Tibial nerve (tissue), 4 donors: ENCODE measurements at places on chromosomes 11 and 22.
A peak's percentile ranks its signal among the peaks of the same experiment; 100 is the strongest.

- no peak for DNase-seq
These were observed 69.3 kb downstream of the SHANK2 start for GRCh38 chr11:71182791-71183677.

GRCh38 chr11:132471466-132471865, 1060.8 kb downstream of the OPCML start:
- no peak for DNase-seq

DNA sequence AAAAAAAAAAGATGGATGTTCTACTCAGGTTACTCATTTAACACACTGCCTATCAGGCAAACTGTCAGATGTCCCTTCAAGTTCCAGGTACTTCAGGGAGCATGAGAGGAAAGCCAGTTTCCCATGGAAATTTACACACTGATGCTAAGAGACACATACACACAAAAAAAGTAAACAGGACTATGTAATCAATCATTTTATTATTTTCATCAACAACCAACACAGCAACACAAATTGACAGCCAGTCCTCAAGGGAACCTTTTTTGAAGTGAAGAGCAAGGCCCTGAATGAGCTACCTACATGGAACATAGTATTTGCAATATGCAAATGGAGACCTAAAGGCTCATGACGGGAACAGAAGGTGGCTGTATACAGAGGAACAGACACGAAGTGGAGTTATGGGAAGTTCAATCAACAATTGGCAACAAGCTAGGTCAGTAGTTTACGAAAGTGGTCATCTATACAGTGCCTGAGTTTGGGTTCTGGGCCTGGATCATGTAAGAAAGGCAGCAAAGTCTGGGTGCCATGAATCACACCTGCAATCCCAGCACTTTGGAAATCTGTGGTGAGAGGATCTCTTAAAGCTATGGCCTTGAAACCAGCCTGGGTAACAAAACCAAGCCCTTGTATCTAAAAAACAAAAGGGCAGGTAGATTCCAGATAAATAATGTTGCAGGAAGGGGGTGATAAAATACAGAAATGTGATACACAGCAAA, 12.6 kb upstream of the WDR74 start:
- DNase-seq = no peak

DNA sequence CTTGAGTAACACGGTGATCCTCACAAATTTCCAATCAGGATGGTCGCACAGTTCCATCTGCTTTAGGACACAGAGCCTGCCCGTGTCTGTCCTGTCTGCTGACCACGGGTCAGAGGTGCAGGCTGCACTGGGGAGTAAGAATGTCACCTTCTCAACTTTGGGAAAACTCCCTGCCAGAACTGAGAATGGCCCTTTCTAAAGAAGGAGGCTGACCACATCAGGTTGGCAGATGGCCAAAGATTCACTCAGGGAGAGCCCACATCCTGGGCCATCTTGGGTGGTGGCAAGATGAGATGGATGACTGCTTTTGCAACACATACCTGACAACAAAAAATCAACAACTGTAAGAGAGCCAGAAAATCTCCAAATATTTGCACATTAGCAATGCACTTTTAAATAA, 101.9 kb downstream of the IGLL1 start:
- no peak for DNase-seq

GRCh38 chr11:134637091-134638015, 225.3 kb upstream of the B3GAT1 start:
- DNase-seq = no peak

DNA sequence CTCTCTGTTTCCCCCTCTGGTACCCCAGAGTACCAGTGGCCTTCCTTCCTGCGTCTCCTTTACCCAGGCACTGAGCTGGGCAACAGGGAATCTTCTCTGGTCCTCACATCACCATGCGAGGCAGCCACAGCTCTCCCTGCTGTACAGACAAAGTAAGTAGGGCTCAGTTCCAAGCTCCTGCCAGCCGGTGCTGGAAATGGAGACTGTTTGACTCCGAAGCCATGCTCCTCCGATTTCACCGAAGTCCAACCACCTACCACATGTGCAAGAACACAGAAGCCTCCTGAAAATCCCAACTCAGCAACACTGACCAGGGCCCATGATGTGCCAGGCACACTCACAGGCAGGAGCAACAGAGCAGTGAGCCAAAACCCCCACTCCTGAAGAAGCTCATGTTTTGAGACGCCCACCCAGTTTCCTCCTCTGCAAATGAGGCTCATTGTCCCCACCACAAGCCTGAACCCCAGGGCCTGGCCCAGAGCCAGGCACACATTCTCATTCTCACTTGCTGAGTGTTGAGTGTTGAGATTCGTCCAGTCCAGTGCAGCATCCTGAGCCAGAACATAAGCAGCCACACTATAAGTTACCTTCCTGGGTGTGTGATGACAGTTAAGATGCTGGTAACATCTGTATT, 156.0 kb downstream of the MPPED1 start:
- no peak for DNase-seq

DNA sequence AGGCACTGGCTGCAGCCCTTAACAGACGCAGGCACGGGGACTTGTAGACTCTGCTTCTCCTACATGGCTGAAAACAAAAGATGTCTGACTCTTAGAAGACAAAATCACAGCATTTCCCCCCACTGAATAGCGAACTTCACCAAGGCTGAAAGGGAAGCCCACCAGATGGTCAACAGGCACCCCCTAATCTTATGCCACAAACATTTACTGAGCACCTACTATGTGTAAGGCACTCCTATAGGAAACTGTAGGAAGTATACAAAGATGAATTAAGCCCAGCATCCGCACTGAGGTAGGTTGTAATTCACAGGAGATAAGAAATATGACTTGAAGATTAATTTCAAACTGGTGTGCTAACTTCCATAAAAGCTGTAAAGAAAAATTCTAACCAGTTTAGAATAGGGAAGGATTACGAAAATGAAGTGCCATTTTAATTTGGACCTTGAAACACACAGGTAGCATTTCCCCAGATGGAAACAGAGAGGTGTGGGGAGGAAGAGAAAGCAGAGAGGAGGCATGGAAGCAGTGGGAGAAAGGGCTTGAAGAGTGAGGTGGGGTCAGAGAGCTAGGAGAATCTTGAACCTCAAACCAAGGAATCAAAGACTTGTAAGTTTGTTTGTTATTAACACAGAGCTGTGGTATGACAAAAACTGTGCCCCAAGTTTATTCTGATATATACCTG, 38.1 kb downstream of the NUMA1 start:
- DNase-seq = no peak

DNA sequence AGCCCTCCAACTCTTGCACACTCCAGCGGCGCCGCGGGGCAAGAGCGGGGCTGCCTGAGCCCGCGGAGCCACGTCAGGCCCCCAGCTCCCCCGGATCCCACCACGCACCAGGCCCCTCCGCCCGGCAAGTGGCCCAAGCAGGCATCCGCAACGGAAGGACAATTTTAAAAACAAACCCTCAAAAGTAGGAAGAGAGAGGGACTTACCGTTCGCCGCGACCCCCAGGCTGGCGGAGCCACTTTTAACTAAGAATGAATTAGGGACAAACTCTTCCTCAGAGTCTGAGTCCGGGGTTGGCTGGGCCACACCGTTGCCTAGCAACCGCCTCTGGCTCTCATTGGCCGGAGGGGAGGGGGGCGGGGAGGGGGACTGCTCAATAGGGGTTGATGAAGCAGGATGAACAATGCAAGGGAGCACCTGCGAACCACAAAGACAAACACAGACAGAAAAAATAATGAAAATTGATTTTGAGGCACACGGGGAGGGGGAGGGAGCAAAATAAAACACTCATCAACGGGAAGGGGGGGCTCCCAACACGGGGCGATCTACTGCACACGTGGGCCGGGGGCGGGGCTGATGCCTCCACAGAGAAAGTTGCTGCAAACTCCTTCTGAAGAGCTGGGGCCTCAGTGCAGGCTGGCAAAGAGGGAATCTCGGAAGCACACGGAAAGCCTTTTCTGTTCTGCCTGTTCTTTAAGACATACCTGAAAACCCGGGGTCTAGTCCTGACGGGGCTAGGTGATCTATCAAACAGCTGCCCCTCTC, 387.5 kb upstream of the NARS2 start:
- DNase-seq = no peak

DNA sequence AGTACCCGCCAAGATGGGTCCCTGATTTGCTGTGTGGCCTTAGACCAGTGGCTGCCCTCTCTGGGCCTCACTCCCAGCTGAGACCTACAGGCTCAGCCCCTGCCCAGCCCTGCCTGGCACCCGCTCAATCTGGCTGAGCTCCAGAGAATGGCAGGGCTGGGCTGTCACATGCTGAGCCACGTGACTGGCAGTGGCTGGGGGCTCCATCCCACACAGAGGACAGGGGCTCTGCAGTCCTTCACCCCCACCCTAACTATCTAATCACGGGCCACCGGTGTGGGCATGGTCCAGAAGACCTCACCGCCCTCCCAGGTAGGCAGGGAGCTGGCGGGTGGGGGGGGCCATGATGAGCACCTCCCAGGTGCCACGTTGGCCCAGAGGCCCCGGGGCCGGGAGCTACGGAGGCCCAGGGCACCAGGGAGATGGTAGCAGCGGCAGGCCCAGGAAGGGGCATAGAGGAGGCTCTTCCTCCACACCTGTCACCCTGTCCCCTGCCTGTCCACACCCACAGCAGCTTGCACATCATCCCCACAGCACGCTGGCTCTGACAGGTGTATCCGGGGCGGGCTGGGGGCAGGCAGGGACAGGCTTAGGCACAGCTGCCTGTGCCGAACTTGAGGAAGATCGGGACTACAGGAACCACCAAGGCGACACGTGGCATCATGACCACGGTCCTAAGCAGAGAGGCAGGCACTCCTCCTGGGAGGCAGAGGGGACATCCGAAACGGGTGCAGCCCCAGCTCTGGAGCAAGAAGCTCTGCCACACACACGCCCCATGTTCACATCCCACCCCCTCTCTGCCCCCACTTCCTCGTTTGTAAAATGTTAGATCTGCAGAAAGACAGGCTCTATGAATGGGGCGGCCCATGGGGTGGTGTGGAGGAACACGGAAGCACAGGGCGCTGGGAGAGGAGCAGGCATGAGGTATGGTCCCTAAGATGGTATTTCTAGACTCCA, 1.5 kb upstream of the ALDH3B1 start:
- DNase-seq = no peak

GRCh38 chr11:83004746-83005556, 66.7 kb downstream of the RAB30 start:
- no peak for DNase-seq

- no peak for DNase-seq
These were observed 282.8 kb downstream of the NTM start for GRCh38 chr11:131653260-131653659.

- DNase-seq = no peak
These were observed 107.3 kb downstream of the RPS6KA4 start for GRCh38 chr11:64466115-64466718.

DNA sequence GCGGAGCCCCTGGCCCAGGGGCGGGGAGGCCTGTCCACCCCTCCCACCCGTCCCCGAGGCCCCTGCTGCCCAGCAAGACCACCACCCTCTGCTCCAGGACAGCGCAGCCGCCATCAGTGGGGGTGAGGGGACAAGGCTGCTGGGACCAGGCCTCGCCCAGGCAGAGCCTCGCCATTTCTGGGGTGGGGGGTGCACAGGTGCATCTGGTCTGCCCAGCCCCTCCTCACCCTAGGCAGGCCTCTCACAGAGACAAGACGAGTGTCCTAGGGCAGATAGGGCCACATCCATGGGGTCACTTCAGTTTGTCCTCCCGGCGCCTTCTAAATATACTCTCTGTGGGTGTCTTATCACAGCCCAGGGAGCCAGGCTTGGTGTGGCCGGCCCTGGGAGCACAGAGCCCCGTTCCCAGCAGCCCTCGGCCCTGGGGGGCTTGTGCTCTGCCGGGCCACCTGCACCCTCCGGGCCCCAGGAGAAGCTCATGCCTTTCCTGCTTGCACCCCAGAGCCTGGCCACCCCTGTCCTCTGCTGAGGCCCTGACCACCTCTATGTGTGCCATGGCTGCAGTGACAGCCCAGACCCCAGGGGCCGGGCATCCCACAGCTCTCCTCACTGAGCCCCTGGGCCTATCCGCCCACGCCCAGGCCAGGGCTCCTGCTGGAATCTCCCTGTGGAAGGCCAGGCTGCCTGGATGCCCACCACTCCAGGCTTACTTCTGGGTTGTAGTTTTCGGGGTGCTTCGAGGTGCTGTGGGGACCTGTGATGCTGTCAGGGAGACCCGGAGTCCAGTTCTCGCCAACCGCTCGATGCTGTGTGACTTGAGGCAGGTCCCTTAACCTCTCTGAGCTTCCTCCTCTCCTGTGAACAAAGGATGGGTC, 70.8 kb downstream of the KCNQ1 start:
- no peak for DNase-seq

DNA sequence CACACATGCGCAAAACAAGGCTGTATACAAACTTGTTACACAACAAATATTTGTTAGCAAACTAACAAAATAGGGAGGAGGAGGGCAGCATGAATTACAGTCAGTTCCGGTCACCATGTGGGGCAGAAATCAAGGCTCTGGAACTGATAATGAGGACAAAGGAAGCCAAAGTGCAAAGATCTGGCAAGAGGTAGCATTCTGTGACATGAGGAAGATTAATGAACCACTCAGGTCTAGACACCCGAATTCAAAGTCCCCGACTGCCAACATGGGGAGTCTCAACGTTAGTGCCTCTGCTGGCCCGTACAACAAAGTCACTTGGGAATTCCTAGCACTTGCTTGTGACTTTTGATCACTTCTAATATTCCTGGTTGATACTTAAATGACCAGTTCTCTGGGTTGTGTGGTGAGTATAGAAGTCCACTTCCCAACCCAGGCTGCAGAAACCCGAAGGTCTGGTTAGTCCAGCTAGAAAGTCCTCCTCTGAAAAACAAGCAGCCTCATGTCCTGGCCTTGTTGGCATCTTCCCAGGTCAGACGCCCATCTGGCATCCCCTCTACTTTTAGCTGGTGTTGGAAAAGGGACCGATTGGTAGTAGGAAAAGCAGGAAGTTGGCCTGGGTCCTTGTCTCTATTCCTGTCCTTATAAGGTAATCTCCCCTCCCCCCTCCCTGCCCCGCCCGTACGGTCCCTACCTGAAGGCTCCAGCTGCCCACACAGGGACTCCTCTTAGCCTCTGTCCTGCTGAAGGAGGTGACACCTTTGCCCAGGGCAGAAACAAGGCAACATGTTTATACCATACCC, 1.6 kb downstream of the SUN2 start:
- DNase-seq = peak; percentile 74

GRCh38 chr11:120330045-120330444, 4.9 kb downstream of the TLCD5 start:
- no peak for DNase-seq

GRCh38 chr11:69359735-69360480, 66.0 kb downstream of the MYEOV start:
- no peak for DNase-seq

GRCh38 chr22:38304526-38304925, 12.7 kb downstream of the CSNK1E start:
- DNase-seq = peak; percentile 42

- no peak for DNase-seq
These were observed 176.6 kb upstream of the ZBED5 start for GRCh38 chr11:11034476-11034875.

DNA sequence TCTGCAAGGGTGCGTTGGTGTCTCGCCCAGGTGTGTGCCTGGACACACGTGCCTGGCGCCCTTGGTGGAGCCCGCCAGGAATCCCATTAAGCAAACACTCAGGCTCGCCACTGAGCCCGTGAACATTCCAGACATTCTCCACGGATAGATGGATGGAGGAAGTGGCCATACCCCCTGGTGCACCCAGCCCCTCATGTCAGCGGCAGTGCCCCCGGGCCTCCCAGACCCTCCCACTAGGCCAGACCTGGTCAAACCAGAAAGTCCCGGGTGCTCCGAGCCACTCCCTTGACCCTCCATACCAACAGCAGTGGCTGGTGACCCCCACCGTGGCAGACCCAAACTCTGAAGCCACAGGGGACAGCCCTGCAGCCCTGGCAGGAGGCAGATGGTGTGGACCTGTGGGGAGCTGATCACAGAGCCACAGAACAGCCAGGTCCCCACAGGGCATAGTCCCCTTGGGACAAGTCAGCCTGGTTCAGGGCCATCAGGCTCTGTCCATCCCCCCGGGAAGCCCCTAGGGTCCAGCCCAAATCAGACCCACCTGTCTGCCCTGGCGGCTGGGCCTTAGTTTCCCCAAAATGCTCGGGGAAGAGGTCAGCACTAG, 1.9 kb downstream of the EPS8L2 start:
- DNase-seq = no peak
